Fibroblast of lung (primary cell): ENCODE measurements at places on chromosomes 1 and 21. TPM values are rescaled to one million over a fixed set of nuclear protein-coding genes. Genes with fewer than 3 reads are reported as not detected.

GRCh38 chr1:3327936-3328590 is 126.4 kb upstream of the ARHGEF16 start:
- no peak overlapping the region for H3K27ac ChIP-seq
- H3K27me3 ChIP-seq = peaks cover 2% of the 10 kb centered on the region

- H3K27ac ChIP-seq = no peak overlapping the region
- no peak overlapping the region for H3K4me3 ChIP-seq
- DNase-seq = no peak
- H3K36me3 ChIP-seq = no peaks in the 10 kb centered on the region
- no peaks in the 10 kb centered on the region for H3K27me3 ChIP-seq
Observed at GRCh38 chr1:40044110-40044509, 3.6 kb downstream of the CAP1 start.

DNA sequence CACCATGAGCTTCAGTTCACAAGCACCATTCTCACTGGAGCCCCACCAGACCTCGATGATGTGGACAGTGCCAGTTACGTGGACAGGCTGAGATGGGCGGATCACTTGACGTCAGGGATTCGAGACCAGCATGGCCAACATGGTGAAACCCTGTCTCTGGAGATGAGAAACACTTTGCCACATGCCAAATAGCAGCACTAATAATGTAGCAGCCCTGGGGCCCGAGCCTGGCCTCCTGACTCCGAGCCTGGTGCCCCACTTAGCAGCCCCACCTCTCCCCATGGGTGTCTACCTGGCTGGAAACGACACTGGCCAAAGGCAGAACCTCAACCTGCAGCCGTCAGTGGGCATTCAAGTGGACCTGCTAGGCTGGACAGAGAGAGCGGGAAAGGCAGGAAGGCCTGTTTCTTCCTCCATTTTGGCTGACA is 129.1 kb downstream of the TOMM20 start:
- no peak for DNase-seq
- no peak overlapping the region for H3K4me3 ChIP-seq
- H3K4me1 ChIP-seq = peaks cover 10% of the 10 kb centered on the region
- no peak overlapping the region for H3K27ac ChIP-seq
- no peaks in the 10 kb centered on the region for H3K27me3 ChIP-seq

Gene OR10J5
- total RNA-seq = not detected in 2 replicates

DNA sequence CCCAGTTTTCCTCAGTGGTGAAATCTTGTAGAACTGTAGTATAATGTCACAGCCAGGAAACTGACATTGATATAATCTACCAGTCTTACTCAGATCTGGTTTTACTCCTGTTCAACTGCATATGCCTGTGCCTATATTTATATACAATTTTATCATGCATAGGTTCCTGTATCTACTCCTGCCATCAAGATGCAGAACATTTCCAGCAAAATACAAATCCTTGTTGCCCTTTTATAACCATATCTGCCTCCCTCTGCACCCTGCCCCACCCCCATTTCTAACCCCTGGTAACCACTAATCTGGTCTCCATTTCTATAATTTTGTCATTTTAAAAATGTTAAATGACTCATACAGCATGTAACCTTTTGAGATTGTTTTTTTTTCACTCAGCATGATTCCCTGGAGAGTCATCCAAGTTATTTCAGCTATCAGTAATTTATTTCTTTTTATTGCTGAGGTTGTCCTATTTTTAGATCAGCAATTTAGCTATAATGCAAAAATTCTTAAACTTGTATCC is 8.1 kb downstream of the UTP25 start:
- DNase-seq = peak; percentile 68
- H3K4me3 ChIP-seq = no peak overlapping the region
- H3K27me3 ChIP-seq = no peaks in the 10 kb centered on the region
- H3K36me3 ChIP-seq = peaks cover 16% of the 10 kb centered on the region

- no peak for DNase-seq
- H3K4me3 ChIP-seq = no peak overlapping the region
- H3K4me1 ChIP-seq = no peaks in the 10 kb centered on the region
- no peaks in the 10 kb centered on the region for H3K36me3 ChIP-seq
- no peak overlapping the region for H3K27ac ChIP-seq
Observed at GRCh38 chr1:163772246-163772645, 450.5 kb downstream of the NUF2 start.
